Activated T-helper 1 cell treated with anti-CD3 and anti-CD28 coated beads, Interleukin-12 subunit alpha, Interleukin-12 subunit beta, Interleukin-2, Interleukin-4 antibody, amounts not matched to agents 30 ng/mL and 10 ng/mL and 1 ng/mL, durations not matched to agents 14 hours and 24 hours and 36 hours (primary cell): ENCODE measurements at places on chromosomes 6 and 20.

GRCh38 chr6:143060354-143060805 is 309 bp upstream of the AIG1 start:
- peak; percentile 72 for DNase-seq
- peaks cover 28% of the 10 kb centered on the region for H3K4me1 ChIP-seq

DNA sequence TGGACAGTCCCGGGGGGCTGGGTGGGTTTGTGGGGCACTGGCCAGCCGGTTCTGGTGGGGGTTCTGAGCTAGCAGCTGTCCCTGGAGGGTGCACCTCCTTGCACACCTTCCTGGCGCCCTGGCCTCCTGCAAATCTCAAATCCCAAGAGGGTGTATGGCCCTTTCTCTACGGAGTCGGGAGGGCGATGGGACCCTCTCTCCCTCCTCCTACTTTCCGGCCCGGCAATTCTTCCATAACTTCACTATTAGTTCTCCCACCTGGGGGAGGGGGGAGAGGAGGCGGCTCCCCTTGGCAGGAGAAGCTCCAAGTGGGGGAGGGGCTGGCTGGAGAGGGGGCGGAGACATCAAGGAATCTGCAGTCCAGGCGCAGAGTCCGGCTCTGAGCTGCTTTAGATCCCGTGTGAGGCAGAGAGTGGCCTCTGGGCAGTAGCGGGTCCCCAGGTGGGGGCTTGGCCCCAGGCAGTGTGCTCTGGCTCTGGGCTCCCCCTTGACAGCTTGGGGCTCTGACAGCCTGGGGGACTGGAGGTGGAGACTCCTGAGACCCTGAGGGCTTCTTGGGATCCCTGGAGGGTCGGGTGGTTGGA is 1.4 kb upstream of the LAMA5 start:
- no peaks in the 10 kb centered on the region for H3K36me3 ChIP-seq
- H3K27ac ChIP-seq = no peak overlapping the region
- H3K4me3 ChIP-seq = peak overlapping the region; percentile 39
- DNase-seq = no peak
- no peaks in the 10 kb centered on the region for H3K4me1 ChIP-seq
- H3K27me3 ChIP-seq = peaks cover 30% of the 10 kb centered on the region

DNA sequence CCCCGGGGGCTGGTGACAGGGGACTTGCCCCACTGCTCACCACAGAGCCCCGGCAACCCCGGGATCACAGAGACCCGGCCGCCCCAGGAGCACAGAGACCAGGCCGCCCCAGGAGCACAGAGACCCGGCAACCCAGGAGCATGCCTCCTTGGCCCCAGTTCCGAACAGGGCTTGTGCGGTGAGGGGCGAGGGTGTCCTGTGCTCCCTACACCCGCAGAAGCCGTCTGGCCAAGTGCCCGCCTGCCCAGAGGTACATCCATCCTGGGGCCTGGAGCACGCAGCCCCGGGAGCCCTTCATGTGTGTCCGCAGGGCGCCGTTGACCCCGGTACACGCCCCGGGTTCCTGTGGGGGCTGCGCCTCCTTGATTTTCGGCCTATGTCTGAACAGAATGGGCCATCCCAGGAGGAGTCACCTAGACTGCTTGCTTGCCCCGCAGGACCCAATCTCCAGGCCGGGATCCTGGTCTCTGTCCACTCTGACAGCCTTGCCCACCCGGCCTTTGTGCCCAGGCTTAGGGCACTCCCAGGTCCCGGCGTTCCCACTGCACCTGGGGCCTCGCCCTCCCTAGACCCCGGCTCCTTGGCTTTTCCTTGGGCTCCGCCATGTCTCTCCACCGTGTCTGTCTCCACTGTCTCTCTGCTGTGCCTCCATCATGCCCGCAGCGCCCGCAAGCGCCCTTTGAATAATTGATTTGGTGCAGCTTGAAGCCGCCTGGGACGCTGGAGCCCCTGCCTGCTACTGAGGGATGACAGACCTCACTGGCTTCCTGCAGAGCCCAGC is 219.8 kb downstream of the ERMARD start:
- no peaks in the 10 kb centered on the region for H3K36me3 ChIP-seq
- no peaks in the 10 kb centered on the region for H3K4me1 ChIP-seq
- H3K4me3 ChIP-seq = no peak overlapping the region
- DNase-seq = no peak

DNA sequence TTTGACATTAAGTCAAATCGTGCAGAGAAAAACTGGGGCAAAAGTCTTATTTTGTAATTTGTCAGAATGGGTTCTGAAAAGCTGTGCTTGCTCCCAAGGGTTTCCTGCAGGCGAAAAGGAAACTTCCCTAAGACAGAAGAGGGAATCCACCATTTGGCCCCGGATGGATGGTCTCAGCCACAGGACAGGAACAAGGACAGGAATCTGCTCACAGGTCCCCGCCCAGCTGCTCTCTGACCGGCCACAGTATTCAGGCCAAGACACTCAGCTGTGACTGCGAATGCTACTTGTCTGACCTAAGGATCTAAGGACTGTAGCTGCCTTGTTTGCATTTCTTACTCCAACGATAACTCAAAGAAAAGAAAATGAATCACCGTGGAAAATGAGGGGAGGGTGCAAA is 197.0 kb downstream of the BMP7 start:
- no peak overlapping the region for H3K27ac ChIP-seq
- H3K4me3 ChIP-seq = no peak overlapping the region
- H3K36me3 ChIP-seq = no peaks in the 10 kb centered on the region
- DNase-seq = no peak
- no peaks in the 10 kb centered on the region for H3K4me1 ChIP-seq

- peaks cover 6% of the 10 kb centered on the region for H3K27me3 ChIP-seq
- H3K27ac ChIP-seq = no peak overlapping the region
- no peaks in the 10 kb centered on the region for H3K36me3 ChIP-seq
- H3K4me1 ChIP-seq = no peaks in the 10 kb centered on the region
- DNase-seq = no peak
- no peak overlapping the region for H3K4me3 ChIP-seq
These were observed 123.2 kb downstream of the ELOVL4 start for GRCh38 chr6:79824202-79824601.

DNA sequence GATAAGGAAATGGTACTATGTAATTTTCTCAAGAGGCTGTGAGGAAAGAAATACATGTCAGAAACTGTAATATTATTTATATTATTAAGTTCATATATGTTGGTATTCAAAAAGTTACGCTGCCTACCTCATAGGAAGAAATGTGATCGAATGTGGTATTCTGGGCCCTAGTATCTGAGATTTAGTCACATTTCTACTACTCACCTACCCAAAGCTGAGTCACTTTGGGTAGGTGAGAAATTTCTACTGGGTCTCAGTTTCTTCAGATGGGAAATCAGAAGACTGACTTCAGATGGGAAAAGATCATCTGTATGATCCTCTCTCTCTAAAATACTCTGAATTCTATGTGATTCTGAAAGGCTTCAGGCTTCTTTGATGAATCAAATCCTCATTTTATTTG is 411.0 kb downstream of the SYNE1 start:
- DNase-seq = no peak
- no peaks in the 10 kb centered on the region for H3K27me3 ChIP-seq
- no peaks in the 10 kb centered on the region for H3K4me1 ChIP-seq
- peaks cover 35% of the 10 kb centered on the region for H3K36me3 ChIP-seq
- H3K4me3 ChIP-seq = no peak overlapping the region

- no peak overlapping the region for H3K27ac ChIP-seq
- H3K4me1 ChIP-seq = peaks cover 23% of the 10 kb centered on the region
These were observed 50.2 kb downstream of the IYD start for GRCh38 chr6:150418827-150419594.

GRCh38 chr6:167546611-167547327 is 221.9 kb downstream of the TTLL2 start:
- no peaks in the 10 kb centered on the region for H3K4me1 ChIP-seq
- no peak for DNase-seq

DNA sequence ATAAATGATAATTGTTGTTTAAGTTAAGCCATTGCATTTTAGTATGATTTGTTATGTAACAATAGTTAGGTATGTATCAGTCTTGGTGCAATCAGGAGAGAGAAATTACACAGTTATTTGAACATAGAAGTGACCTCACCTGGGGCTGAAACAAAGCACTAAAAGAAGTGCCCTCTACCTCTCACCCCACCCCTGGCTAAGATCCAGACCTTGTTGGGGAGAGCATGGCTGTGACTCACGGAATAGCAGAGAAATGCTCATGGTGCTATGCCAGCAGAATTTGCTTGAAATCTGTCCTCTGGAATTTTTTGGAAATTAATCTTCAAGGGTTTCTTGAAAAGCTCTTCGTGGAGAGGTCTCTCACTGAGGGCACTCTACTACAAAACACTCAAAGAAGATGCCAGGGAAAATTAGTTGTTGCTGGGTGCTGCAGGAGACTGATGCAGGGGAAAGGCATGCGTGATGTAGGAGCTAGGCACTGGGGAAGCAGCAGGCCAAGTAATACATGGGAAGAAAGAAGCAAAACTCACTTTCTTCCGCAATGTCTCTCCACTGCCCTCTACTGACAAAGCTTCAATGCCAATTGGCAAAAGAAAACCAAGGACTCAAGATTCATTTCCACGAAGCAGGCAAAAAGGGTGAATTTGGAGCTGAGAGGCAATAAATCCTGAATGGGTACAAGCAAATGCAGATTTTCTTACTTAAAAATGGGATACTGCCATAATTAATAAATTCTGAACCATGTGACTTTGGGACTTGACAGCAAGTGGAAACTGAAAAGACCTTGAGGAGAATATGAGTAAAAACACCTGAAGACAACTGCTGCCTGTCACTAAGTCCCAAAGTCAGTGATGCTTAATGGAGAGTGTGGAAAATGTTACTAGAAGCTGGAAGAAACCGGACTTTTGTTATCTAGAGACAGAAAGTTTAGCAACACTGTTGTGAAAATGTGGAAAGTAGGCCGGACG is 136.3 kb upstream of the ZNF184 start:
- no peak overlapping the region for H3K27ac ChIP-seq
- H3K27me3 ChIP-seq = peaks cover 28% of the 10 kb centered on the region
- H3K36me3 ChIP-seq = no peaks in the 10 kb centered on the region
- DNase-seq = no peak
- peaks cover 18% of the 10 kb centered on the region for H3K4me1 ChIP-seq
- H3K4me3 ChIP-seq = no peak overlapping the region

DNA sequence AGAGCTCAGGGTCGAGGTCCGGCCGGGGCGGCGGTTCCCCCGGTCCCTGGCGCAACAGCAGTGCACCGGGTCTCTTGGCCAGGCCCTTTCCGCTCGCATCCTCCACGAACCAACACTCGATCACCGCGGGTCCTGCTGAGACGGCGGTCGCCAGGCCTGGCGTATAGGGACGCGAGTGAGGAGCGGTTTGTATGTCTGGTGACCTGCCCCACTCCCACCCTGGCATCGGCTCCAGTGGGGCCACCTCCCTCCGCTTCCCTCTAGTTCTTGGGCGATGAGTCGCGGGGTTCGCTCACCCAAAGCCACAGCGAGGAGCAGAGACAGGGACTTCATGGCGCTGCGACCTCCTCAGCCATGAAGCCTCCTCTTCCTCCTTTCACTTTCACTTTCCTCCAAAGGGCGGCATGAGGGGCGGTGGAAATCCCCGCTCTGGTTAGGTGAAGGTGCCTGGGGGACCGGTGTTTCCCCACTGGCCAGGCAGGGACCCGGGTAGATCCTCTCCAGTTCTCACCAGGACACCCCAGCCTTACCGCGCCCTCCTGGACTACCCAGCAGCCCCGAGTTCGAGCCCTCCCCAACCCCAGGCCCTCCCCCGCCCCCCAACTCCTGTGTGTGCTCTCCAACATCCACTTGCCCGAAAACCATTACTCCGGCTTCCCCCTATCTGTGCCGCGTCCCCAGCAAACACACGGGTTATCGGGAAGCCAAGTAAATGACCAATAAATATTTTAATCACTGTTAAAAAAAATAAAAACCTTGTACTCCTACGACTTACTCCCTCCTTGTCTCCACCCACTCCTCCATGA is at the start of gene TAPBP:
Gene TAPBP, minus strand, starts transcription at position 370 of the 806 bp plus-strand sequence. Its CDS starts 37 bp downstream, at position 333.
- peak within 1 kb of the TSS; percentile 97 for H3K4me3 ChIP-seq
- DNase-seq = peak; percentile 88
- no peaks in the 10 kb centered on the region for H3K27me3 ChIP-seq

DNA sequence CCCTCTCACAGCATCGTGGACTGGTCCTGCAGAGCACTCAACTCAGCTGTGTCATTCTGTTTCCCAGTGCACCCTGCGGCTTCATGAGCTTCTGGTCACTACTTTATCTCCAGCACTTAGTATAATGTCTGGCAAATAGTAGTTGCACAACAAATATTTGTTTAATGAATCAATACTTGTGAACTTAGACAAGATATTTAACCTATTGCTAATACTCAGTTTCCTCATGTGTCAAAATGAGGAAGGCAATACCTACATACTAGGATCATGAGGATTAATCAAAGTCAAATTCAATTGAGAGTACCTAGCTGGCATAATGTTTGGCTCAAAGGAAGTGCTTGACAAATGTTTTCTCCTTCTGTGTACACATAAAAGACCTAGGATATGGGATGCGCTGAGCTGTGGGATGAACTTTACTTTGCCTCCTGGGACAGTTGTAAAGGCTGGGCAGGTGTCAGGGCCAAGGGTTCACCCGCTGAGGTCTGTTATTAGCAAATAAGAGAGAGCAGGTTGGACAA is 86.3 kb downstream of the FNDC1 start:
- peaks cover 2% of the 10 kb centered on the region for H3K27me3 ChIP-seq
- H3K4me1 ChIP-seq = no peaks in the 10 kb centered on the region
- H3K27ac ChIP-seq = no peak overlapping the region
- DNase-seq = no peak

GRCh38 chr6:143062551-143062950 is 1.9 kb downstream of the AIG1 start:
- H3K4me3 ChIP-seq = no peak overlapping the region
- H3K27ac ChIP-seq = no peak overlapping the region
- H3K4me1 ChIP-seq = peaks cover 28% of the 10 kb centered on the region
- no peak for DNase-seq

DNA sequence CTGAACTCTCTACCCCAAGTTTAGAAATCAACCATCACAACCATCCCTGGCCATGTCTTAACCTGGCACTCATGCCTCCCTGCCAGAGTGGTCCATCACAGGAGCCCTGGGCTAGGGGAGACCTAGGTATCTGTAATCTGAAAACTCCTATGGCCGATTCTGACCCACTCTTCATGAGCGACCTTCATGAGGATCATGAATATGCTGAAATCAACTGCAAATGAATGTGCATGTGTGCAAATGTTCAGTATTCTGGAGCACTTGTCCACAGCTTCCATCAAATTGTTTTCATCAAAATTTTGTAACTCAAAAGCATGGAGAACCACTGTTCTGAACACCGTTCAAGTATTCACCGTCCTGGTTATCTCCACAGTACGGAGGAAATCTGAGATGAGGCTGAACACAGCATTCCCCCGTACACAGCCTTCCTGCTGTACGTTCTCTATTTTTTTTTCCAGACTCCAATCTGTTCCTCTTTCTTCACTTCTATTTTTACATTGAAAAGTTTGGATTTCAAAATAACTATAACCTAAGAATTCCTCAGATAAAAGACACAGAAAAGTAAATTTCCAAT is 17.7 kb downstream of the METTL24 start:
- H3K36me3 ChIP-seq = no peaks in the 10 kb centered on the region
- H3K4me3 ChIP-seq = no peak overlapping the region
- H3K27me3 ChIP-seq = peaks cover 12% of the 10 kb centered on the region
- no peaks in the 10 kb centered on the region for H3K4me1 ChIP-seq

DNA sequence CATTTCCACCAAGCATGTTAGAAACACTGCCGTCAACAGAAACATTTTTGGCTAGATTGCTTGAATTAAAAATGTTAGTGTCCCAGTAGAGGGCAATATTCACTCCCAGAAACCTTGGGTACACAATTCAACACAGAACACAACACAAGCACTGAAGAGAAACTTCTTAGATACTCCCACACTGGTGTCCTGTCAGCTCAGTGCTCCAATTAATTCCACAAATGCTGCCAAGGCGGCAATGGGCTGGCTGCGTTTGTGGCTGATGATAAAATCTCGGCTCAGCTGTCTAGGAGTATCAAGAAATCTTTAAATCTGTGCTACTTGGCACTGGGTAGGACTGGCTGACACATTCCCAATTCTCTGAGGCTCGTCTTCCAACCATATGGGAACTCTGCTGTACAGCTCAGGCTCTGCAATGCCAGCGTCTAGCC is 39.3 kb downstream of the BEND3 start:
- H3K27ac ChIP-seq = no peak overlapping the region
- no peaks in the 10 kb centered on the region for H3K4me1 ChIP-seq
- H3K36me3 ChIP-seq = no peaks in the 10 kb centered on the region
- DNase-seq = no peak
